ENCODE measurements at places on chromosomes 6 and 20. TPM values are rescaled to one million over a fixed set of nuclear protein-coding genes. Genes with fewer than 3 reads are reported as not detected.

Gene TFAP2C
- total RNA-seq: 1.8 TPM

Gene LY6G6C
- not detected for total RNA-seq

Gene MAP1LC3A
- total RNA-seq: 17.2 TPM

Gene POU5F1
- not detected for total RNA-seq

Gene PI16
- under 0.01 TPM for total RNA-seq

Gene SOX12
- total RNA-seq: 2.1 TPM

Gene SYCP2L
- total RNA-seq: 0.08 TPM

Gene SF3B5
- total RNA-seq: 185 TPM

Gene KIF25
- total RNA-seq: not detected

Gene ZNF391
- total RNA-seq: 0.45 TPM

Gene HLA-DPB1
- total RNA-seq: 1.4 TPM

Gene MEP1A
- total RNA-seq: not detected

Gene SIRPD
- not detected for total RNA-seq

Gene SYNDIG1
- total RNA-seq: 4.9 TPM

Gene NNAT
- total RNA-seq: 0.23 TPM

Gene ADNP
- 22.3 TPM for total RNA-seq

Gene CENPB
- 147 TPM for total RNA-seq

Gene TRIM31
- not detected for total RNA-seq

Gene SIM1
- total RNA-seq: 1.6 TPM

Gene GINM1
- total RNA-seq: 32.9 TPM
